Psoas muscle (tissue), 8 donors: ENCODE measurements at places on chromosomes 4 and X. TPM values are rescaled to one million over a fixed set of nuclear protein-coding genes. Genes with fewer than 3 reads are reported as not detected.

- no peak for DNase-seq
These were observed 6.1 kb downstream of the SLC7A11 start for GRCh38 chr4:138236037-138236436.

DNA sequence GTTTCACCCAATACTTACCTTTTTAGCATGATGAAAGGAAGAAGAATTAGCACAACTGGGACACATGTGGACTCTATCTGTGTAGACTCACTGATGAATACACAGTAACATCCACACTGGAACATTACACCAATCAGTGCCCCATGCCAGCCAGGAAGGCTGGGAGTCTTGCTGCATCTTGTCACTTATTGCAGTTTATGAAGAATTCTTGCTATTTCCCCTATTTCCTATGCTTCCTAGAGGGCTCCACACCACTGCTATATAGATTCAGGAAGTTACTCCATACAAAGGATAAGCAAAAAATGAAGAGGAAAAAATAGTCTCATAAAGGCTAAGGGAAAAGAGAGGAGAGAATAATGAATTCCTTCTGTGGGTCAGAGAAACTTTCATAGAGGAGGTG is 201.0 kb downstream of the CAMK2D start:
- DNase-seq, result no peak

- DNase-seq, result no peak
These were observed 302.4 kb upstream of the GIMD1 start for GRCh38 chr4:106670976-106671375.

- no peak for DNase-seq
These were observed 280.1 kb upstream of the PPARGC1A start for GRCh38 chr4:24169956-24170355.

The PNMA3 gene
- total RNA-seq, result 0.69 TPM
